ENCODE measurements at places on chromosomes 2 and 18.

DNA sequence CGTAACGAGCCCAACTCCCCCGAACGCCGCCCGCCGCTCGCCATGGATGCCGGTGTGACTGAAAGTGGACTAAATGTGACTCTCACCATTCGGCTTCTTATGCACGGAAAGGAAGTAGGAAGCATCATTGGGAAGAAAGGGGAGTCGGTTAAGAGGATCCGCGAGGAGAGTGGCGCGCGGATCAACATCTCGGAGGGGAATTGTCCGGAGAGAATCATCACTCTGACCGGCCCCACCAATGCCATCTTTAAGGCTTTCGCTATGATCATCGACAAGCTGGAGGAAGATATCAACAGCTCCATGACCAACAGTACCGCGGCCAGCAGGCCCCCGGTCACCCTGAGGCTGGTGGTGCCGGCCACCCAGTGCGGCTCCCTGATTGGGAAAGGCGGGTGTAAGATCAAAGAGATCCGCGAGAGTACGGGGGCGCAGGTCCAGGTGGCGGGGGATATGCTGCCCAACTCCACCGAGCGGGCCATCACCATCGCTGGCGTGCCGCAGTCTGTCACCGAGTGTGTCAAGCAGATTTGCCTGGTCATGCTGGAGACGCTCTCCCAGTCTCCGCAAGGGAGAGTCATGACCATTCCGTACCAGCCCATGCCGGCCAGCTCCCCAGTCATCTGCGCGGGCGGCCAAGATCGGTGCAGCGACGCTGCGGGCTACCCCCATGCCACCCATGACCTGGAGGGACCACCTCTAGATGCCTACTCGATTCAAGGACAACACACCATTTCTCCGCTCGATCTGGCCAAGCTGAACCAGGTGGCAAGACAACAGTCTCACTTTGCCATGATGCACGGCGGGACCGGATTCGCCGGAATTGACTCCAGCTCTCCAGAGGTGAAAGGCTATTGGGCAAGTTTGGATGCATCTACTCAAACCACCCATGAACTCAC lies 673 bp downstream of the PCBP1 start:
- DNase-seq = no peak

- no peak for DNase-seq
These were observed 24.4 kb downstream of the SP5 start for GRCh38 chr2:170739507-170740046.

DNA sequence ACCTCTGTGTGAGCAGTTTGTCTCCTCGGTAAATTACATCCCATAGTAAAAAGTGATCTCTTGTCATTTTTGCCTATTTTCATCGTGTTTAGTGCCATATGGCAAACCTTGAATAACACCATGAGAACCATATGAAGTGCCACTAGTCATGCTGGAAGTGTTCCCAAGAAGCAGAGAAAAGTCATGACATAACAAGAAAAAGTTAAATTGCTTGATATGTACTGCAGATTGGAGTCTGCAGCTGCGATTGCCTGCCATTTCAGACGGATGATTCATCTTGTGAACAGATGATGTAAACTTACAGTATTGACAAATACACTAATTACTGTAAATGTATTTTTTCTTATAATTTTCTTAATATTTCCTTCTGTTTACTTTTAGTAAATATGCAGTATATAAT lies 846.7 kb downstream of the BCL11A start:
- DNase-seq = no peak

GRCh38 chr2:184053326-184053725 lies 545.0 kb upstream of the ZNF804A start:
- no peak for DNase-seq

DNA sequence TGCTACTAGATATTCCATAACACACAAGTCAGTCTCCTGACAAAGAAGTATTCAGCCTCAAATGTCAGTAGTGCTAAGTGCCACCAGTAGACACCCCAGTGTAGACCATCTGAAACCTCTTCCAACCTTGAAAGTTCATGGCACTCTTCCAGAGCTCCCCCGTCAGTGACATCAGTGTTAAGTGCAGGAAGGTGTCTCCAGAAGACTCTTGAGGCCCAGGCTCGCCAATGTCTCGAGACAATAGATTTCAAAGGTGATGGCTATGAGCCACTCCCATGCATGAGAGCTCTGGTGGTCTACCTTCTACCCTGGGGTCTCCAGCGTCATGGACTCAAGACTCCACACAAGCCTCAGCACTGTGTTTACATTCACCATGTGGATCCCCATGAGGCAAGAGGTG lies 183.8 kb downstream of the SMAD2 start:
- DNase-seq = no peak

- DNase-seq = no peak
These were observed 503.4 kb downstream of the CCDC85A start for GRCh38 chr2:56687169-56687568.
